ENCODE measurements at places on chromosomes 12 and 14.

GRCh38 chr14:102184316-102185035 is 44.8 kb downstream of the WDR20 start:
- DNase-seq, result no peak

DNA sequence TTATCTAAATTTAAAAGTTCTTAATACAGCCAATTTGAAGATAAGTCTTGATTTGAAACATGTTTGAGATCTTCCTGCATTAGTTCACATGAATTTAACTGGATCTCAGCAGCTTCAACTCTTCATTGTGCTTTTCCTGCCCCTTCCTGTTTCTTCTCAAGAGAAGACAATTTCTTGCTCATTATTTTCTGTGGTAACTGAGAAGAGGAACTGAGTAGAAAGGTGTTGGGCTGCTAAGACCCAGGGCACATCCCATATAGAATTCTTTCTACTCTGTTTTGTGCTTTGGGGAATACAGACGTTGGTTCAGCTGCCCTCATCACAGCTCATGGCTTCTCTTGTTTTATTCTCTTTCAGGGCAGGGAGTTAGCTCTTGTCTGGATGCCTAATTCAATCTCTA is 110.2 kb downstream of the SNAPC1 start:
- DNase-seq, result no peak

GRCh38 chr14:61598980-61599379 is 96.3 kb upstream of the HIF1A start:
- DNase-seq, result no peak

- no peak for DNase-seq
Observed at GRCh38 chr12:67804168-67804567, 155.6 kb downstream of the DYRK2 start.

DNA sequence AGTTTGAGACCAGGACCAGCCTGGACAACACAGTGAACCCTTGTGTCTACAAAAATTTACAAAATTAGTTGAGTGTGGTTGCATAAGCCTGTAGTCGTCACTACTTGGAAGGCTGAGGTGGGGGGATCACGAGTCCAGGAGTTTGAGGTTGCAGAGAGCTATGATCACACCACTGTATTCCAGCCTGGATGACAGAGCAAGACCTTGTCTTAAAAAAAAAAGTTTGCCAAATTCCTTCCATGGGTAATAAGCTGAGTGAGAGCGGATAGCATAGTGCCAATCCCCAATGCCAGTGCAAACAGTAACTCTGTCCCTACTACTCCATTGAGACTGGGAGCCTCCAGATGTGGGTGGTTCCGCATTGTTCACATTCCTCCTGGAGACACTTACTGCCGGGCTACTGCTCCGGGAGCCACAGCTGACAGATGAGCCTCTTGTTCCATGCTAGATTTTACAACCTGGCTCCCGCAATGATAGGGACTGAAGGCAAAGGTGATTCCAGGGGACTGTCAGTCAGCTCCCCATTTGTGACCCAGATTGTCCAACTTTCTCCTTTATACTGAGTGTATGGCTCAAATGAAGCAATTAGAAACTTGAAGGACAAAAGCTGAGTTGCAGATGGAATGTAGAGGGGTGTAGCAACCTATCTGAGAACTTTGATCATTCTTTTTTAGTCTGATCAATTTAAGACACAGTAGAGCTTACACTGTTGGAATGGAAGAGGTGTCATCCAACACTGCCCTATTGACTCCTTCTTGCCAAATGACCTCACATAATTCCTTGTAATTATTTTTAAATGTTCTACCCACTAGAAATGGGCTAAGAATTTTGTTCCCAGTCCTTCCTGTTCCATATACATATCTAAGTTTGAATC is 13.4 kb upstream of the FRMD6 start:
- DNase-seq, result no peak

All from activated CD8-positive, alpha-beta memory T cell treated with anti-CD3 and anti-CD28 coated beads for 1 hour (primary cell).